ENCODE measurements at places on chromosomes 4 and X.

DNA sequence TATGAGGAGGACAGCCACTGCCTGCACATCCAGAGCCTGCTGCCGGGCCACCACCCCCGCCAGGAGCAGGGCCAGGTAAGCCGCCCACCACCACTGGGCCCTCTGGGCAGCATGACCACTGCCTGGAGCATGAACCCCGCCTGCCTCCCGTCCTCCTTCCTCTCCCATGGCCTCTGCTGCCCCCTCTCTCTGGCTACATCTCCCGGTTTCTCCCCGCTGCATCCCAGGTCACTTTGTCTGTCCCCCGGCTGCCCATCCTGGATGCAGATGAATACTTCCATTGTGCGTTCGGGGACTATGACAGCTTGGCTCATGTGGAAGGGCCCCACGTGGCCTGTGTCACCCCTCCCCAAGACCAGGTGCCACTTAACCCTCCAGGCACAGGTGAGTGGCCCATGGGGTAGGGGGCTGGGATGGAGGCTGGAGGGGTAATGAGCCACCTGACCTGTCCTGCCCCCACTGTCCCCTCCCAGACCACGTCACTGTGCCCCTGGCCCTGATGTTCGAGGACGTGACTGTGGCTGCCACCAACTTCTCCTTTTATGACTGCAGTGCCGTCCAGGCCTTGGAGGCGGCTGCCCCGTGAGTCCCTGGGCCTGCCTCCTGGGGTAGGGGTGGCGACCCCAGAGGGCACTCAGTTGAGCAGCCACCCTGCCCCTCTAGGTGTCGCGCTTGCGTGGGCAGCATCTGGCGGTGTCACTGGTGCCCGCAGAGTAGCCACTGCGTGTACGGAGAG, 6.0 kb downstream of the PLXNB3 start:
- DNase-seq = no peak

GRCh38 chr4:13983189-13983790, 355.8 kb upstream of the BOD1L1 start:
- no peak for DNase-seq

GRCh38 chrX:26783512-26784225, 567.7 kb downstream of the MAGEB5 start:
- DNase-seq = no peak

DNA sequence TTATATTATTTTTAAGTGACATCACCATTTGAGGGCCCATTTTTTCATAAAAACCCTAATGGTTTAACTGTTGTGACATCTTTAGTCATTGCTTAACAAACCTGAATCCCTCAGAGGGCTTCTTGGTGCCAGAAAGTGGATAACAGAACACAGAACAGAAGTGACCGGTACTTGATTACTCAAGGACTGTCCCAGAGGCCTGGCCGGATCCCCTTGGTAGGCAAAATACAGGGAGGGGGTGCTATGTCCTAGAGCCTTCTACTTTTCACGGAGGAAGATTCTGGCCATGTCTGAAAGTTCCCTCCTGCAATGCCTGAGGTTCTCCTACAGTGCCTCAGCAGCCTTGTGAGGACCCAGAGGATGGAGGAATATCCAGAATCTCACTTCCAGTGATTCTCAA, 94.3 kb upstream of the DCLK2 start:
- no peak for DNase-seq

GRCh38 chrX:44352758-44353157, 9.3 kb upstream of the EFHC2 start:
- no peak for DNase-seq

DNA sequence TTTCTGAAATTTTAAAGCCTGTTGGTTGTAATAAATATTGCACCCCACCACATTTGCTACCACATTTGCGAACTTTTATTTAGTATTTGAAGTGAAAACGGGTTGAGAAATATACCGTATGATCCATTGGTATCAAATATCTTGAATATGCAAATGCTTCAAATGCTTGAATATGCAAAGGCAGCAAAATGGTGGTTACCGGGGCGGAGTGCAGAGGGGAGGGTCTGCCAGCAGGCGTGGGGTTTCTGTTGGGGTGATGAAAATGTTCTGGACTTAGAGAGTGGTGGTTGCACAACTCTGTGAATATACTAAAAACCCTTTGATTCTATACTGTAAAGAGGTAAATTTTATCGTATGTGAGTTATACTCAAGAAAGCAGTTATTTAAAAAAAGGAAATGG, 35.3 kb downstream of the SHROOM2 start:
- no peak for DNase-seq

GRCh38 chr4:183544109-183544508, 39.3 kb downstream of the ING2 start:
- peak; percentile 9 for DNase-seq

GRCh38 chr4:6107114-6107791, 89.0 kb upstream of the C4orf50 start:
- no peak for DNase-seq

GRCh38 chr4:2320152-2320551, 58.2 kb upstream of the MXD4 start:
- no peak for DNase-seq

DNA sequence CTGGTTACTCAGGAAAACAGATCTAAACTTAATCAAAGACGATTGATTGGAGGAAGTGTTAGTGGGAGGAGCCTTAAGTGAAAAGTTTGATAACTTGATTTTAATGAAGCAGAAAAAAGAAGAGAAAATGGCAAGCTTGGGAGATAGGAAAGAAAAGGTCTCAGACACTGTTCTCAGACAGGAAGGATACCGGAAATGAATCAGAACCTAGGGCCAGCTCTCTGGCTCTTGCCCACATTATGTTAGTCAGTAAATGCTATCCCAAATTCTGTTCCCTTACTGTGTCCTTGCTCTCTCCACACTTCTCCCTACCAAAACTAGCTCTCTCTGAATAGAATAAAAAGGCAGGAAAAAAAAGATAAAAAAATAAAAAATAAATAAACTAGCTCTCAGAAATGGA, 48.6 kb upstream of the TMEM164 start:
- no peak for DNase-seq
